M059J (cell line): ENCODE measurements at places on chromosomes 2 and 18.

DNA sequence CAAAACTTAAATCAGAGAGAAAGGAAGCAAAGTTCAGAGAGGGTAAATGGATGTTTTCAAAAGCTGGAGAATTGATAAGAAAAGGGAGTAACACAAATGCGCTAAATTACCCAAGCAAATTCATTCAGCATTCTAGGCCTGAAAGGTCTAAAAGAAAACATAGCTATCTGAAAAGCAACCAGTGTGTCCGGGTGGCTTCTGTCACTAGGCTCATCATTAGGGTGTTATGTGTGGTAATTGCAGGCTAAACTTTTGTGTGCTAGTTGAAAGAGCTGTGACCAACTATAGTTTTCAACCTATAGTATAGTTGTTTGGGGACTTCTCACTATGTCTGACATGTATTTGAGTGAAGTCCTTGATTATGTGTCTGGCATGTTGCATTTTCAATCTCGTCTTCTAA lies 839.6 kb upstream of the ZEB2 start:
- DNase-seq, result no peak

DNA sequence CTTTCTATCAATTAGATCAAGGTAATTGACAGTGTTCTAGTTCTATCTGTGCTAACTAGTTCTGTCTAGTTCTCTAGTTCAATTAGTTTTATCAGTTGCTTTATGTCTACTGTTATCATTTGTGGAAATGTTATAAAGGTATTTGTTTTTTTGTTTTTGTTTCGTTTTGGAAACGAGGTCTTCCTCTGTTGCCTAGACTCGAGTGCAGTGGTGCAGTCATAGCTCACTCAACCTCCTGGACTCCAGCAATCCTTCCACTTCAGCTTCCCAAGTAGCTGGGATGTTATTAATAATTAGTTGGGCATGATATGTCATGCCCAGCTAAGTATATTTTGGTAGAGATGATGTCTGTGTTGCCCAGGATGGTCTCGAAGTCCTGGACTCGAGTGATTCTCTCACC lies 1682.8 kb upstream of the LRRTM1 start:
- no peak for DNase-seq

DNA sequence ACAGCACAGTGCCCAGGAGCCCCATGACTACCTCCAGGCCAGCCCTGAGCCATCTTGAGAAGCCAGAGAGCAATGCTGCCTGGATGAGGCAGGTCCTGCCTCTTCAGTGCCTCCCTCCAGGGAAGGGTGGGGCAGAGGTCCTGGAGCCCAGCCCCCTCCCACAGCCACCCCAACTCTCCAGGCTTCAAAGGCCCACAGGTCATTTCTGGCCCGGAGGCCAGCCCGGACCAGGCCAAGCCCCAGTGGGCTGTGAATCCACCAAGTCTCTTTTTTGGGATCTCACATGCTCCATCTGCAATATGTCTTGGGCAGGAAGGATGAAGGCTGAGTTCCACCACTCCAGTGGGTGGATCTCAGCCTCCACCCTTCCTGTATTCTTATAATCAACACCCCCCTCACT lies 36.7 kb downstream of the SDC1 start:
- no peak for DNase-seq

GRCh38 chr2:8324901-8325300 lies 357.0 kb upstream of the ID2 start:
- DNase-seq, result no peak

GRCh38 chr2:1769703-1770422 lies 25.5 kb upstream of the PXDN start:
- DNase-seq, result peak; percentile 65

DNA sequence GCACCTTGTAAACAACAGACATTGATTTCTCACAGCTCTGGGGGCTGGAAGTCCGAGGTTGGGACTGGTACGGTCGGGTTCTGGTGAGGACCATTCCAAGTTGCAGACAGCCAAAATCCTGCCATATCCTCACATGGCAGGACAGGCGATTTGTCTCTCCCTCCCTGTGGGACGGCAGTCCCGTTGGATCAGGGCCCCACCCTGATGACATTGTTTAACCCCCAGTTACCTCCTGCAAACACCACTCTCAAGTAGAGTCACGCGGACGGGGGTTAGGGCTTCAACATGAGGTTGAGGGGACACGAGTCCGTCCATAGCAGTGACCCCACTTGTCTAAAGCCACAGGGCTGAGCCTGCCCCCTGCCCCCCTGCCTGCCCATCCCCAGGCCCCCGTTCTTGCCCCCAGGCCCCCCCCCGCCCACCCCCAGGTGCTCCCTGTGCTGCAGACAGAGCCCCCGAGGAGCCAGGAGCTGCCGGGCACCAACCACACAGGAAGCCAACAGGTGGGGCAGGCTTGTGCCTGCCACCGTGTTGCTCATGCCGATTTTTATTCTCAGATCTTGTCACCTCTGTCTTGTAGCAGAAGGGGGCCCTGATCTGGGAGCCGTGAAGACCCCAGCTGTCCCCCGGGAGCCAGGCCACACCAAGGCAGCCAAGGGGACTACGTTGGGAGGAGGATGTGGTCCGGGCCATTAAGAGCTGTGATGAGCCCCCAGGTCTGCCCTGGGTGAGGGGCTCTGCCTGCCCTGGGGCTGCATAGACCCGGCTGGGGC lies 82.2 kb downstream of the NFATC1 start:
- no peak for DNase-seq

- DNase-seq, result no peak
Measured at GRCh38 chr2:65368468-65368867, 63.9 kb downstream of the SPRED2 start.

GRCh38 chr2:58923869-58924268 lies 682.7 kb upstream of the FANCL start:
- peak; percentile 43 for DNase-seq

DNA sequence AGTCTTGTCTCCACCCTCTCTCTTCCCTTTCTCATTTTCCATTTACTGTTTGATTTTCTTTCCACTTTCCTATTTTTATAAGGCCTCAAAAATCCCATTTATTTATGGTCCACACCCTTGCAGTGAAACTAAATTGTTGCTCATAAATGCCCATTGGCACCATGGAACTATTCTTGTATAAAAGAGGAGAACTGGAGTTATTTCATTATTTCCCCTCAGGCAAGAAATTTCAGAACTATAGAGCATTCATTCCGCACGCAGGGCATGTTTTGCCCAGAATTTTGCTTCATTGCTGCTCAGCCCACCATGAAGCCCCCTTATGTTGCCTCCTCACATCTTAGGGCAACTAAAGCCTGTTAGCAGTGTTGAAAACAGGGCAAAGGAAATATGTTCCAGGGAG lies 113.7 kb upstream of the MMADHC start:
- DNase-seq, result no peak

- DNase-seq, result peak; percentile 38
Measured at GRCh38 chr18:75502286-75502685, 74.8 kb upstream of the SMIM21 start.

DNA sequence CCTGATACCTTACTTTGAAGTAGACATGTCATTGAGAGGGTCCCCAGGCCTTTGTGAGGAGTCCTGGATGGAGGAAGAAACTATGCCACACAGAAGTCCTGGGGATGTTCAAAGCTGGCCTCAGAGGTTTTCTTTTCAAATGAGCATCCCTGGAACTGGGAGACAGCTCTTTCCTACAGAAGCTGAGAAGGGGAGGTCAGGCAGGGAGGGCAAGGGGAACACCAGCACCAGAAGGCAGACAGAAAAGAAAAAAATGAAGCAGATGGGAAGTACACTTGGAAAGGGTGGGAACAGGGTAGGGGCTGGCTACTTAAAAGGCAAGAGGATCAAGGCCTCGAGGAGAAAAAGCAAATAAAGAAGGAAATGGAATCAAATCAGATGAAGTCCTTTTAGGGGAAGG lies 120.0 kb downstream of the FMNL2 start:
- DNase-seq, result no peak

DNA sequence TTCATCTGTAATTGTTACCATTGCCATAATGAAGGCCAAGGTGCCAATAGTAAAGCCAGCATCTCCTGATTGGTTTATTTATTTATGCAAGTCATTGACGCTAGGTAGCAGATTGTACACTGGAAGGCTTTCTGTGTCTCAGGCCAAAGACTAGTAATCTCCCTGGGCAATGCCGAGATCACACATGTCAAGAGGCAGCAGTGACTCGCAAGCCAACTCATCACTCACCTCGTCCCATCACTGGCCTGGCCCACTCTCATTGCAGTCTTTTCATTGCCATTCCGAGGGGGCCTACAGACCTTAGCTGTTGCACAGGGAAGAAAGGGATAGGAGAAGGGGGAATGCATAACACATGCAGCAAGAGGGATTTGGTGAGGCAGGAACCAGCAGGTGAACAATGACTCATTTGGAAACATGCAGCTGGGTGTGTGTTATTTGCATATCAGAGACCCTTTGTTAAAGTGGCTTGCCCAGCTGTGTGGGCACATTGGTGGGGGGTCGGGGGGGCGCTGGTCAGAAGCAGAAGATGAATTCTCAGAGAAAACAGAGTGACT lies 448.7 kb upstream of the HNRNPA3 start:
- DNase-seq, result no peak

- DNase-seq, result no peak
Measured at GRCh38 chr2:105683011-105683492, 61.7 kb upstream of the NCK2 start.

- DNase-seq, result no peak
Measured at GRCh38 chr2:23506531-23507266, 121.7 kb downstream of the KLHL29 start.

DNA sequence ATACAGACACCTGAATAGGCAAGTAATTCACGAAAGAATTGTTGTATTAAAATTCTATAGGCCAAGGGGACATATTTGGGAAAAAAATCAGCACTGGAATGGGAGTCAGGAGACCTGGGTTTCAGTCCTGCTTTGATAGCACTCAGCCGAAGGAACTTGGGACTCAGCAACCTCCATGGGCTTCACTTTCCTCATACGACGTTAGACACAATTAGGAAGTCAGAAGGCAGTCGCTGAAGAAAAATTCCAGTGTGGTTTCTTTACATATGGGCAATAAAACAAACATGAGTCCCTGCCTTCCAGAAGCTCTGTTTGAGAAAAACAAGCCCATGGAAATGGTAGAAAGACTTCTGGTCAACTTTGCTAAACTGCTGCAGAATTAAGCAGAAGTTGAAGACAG lies 15.1 kb upstream of the CYRIA start:
- DNase-seq, result no peak
